ENCODE measurements at places on chromosomes 12 and 14.

- DNase-seq, result no peak
Observed at GRCh38 chr12:76878099-76878898, 520 bp downstream of the CSRP2 start.

- DNase-seq, result no peak
Observed at GRCh38 chr12:93059925-93060665, 131.0 kb upstream of the EEA1 start.

DNA sequence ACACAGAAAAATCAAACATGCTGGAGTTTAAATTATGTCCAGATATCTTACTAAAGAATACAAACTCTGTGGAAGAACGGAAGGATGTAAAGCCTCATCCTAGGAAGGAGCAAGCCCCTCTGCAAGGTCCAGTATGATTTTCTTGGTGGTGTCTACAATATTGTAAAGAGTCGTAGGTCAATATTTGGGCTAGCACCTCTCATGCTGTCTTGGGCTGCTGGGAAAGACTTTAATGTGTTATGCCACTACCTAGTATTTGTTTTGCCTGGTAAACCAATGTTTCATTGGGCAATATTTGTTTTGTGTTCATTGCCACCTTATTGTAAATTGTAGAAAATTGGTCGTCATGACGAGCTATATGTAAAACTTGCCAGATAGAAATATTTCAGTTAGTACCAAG is 26.6 kb downstream of the RESF1 start:
- no peak for DNase-seq

DNA sequence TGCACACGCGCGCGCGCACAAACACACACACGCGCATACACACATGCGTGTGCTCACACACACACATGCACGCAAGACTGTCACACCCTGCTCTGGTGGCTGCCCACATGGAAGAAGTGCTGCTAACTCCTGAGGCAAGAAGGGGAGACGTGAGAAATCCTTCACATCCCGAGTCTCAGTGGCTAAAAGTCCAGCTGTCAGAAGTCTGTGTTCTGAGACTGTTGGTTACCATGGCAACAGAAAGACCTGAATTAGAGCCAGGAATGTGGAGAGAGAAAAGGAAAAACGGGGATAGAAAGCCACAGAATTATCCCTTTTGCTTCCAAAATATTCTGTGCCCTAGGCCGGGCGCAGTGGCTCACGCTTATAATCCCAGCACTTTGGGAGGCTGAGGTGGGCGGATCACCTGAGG is 71.2 kb downstream of the PPFIBP1 start:
- no peak for DNase-seq

GRCh38 chr12:87870493-87871460 is 158.4 kb downstream of the C12orf50 start:
- DNase-seq, result no peak

DNA sequence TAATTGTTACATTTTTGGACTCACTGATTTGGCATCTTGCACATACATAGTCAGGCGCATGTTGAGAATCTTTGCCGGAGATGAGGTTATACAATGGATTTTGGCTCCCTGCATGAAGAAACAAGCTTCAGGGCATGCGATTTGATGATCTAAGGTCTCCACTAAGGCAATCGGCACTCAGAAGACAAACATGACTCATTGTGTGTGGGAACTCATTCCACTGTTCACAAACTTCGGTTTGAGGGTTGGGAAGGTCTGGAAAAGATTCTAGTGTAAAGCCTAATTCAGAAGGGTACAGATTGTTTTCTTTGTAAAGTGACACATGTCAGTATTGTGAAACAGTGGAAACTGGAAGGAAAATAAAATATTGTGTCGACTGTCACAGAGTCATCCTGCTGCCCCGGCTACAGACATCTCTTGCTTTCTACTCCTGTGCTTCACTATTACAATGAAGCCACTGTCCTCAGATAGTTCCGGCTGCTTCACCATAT is 192.6 kb upstream of the HMGA2 start:
- no peak for DNase-seq

DNA sequence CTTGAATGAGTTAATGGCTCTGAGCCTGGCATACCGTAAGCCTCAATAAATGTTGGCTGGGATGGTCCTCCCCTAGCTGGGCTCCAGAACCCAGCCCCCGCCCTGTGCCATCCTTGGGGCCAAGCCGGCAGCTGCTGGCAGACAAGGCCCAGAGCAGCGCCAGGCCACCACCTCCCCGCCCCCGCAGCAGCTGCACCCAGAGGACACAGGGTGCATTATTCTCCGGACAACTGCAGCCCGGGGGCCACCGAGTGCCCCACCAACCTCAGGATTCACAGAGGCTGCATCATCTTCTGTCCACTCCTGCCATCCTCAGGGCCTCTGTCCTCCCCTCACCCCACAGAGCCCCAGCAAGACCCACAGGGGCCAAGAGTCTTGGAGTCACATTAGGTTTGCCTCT is 92.7 kb downstream of the NCOR2 start:
- no peak for DNase-seq

- no peak for DNase-seq
Observed at GRCh38 chr12:116538076-116538591, 21.0 kb upstream of the MAP1LC3B2 start.

GRCh38 chr12:3966376-3966775 is 93.2 kb upstream of the PARP11 start:
- no peak for DNase-seq

- DNase-seq, result no peak
Observed at GRCh38 chr12:123270214-123271000, 1.2 kb downstream of the CDK2AP1 start.

GRCh38 chr14:96422992-96423391 is 31.1 kb downstream of the AK7 start:
- no peak for DNase-seq

DNA sequence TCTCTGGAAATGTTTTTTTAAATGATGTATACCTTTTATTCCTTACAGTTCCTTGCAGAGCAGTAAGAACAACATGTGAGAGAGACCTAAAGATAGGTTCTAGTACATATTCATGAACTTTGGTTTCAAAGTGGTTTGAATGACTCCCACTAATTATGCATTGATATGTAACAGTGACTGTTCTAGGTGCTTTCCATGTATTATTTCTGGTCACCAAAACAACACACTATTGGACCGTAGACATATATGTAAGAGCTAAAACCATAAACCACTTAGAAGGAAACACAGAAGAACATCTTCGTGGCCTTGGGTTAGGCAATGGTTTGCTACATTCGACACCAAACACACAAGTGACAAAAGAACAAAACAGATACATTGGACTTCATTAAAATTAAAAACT is 37.9 kb downstream of the SOX5 start:
- no peak for DNase-seq

- no peak for DNase-seq
Observed at GRCh38 chr14:20328705-20329104, 4.4 kb downstream of the CCNB1IP1 start.

GRCh38 chr14:24089890-24090289 is 4.2 kb upstream of the PCK2 start:
- no peak for DNase-seq

DNA sequence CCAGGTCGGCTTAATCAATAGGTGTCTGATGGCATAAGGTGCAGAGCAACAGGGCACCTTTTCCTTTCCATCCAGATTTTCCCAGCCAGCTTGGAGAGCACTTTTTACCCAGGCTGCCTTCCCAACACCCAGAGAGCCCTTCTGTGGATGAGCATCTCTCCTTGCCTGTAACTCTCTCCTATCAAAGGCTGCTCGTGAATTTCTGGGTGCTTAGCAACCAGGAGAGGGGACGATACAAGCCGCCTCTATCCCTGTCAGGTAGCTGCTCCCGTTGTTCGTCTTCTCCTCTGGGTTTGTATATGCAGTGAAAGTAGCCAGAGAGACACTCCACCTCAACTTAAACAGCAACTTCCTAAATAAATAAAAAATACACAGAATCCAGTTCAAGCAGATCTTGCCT is 124.2 kb downstream of the CACNA1C start:
- DNase-seq, result no peak

DNA sequence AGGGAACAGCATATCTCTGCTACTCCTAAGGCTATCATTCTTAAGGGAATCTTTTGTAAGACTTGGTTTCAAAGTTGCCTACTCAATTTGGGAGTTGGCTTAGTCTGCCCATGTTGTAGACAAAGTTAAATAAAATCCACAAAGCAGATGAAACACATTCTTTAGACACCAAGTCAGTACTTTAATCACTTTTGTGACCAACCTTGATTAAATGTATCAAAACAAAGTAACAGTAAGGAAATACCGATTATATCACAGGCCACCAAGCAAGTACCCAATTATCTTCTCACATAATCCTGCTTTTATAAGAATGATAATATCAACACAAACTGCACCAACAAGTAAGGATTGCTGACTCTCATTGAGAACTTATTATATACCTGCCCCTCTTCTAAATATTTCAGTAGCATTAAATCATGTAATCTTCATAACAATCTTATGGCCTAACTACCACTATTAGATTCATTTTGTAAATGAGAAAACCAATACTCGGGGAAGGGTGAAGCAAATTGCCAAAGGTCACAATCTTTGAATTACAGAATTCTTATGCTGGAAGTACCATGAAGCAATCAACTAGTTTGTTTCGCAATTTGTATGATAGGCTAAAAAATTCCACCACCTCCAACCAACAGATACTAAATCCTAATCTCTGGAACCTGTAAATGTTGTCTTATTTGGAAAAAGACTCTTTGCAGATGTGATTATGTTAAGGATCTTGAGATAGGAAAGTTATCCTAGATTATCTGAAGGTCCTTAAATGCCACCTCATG is 12.6 kb upstream of the DIO2 start:
- DNase-seq, result no peak

- no peak for DNase-seq
Observed at GRCh38 chr14:93688820-93689219, 99.5 kb downstream of the PRIMA1 start.

DNA sequence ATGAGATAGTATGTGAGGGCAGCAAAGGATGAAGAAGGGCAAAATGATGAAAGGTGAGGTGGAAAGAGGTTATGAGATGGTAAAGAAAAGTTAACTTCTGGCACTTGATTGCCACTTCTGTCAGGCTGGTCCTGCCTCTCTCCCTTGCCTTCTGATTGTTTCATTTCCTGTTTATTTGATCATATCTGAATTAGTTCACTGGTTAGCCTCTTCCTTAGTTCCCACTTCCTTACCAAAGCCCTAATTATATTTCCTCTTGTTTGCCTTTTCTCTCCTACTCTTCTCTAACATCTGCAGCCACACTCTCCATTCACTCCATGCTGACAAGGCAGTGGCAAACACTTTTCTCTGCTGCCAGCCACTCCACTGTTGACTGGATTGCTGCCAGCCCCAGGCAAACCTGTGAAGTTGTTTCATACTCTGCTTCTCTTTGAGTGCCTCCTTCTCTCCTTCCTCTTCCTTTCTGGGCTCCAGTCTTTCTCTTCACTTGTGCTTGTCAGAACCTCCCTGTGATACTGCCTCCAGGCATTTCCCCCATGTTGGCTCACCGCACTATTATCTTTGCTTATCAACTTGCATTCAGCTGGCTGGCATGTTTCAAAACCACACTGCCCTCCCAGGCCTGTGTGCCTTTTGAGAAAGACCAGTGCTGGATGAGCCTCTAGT is 8.1 kb downstream of the PNP start:
- DNase-seq, result no peak

DNA sequence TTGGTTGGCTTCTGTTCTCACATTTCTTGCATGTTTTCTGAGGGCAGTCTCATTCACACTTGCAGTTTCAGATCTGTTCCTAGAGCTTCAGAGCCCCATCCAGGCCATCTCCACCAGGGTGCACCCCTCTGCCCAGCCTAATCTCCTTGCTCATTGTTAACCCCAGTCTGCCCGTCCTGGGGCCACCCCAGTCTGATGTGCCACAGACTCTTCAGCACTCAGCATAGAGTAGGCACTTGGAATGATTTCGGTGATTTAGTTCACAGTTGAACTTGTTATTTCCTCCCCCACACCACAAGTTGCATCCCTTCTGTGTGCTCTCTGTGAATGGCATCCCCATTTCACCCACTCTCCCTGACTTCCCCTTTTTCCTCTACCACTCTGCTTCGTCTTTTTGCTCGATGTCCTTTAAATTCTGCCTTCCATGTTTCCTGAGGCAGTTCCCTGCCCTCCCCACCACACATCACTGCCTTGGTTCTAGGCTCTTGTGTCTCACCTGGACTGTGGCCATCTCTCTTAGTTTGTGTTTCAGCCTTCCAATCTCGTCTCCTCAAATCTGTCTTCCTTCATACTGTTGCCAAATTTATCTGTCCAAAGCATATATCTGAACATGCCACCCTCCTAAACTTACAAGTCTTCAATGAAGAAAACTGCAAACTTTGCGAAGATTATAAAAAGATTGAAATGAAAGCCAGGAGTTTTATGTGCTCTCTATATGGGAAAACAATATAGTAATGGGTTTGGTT is 41.5 kb downstream of the ANO6 start:
- DNase-seq, result no peak

- no peak for DNase-seq
Observed at GRCh38 chr12:80846952-80847351, 90.8 kb downstream of the LIN7A start.

- DNase-seq, result no peak
Observed at GRCh38 chr12:85603556-85603955, 232.7 kb downstream of the RASSF9 start.

GRCh38 chr12:94305130-94305957 is 154.3 kb downstream of the CEP83 start:
- no peak for DNase-seq

DNA sequence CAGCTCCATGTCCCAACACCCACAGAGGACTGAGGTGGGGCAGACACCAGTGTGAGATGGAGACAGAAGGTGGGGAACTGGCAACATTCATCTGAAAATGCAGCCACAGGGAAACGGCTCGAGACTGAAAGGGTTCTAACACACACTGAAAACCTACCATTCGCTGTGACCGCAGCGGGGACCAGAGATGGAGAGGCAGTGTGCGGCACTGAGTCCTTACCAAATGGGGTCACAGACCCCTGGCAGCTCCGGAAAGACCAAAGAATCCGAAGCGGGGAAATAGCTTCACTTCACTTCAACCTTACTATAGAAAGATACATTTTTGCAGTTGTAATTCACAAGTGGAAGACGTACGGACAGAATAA is 9.6 kb downstream of the BAG5 start:
- no peak for DNase-seq

DNA sequence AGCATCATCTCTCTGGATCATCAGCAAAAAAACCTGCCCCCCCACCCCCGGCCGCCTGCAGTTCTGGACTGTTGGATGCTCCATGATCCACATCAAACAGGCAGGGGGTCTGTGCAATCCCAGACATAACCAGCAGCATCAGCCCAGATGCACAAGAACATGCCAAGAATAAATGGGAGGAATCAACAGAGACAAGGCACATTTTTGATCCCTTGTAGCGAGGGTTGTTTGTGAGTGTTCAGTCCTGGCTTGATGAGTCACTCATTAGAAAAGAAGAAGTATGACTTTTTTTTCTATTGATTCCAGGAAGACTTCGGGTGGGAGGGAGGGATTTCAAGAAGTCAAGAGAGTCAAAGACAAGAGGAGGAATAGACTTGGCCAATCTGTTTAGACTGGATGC is 244.2 kb downstream of the KSR2 start:
- DNase-seq, result no peak

- DNase-seq, result no peak
Observed at GRCh38 chr12:89433634-89434033, 81.3 kb upstream of the DUSP6 start.

DNA sequence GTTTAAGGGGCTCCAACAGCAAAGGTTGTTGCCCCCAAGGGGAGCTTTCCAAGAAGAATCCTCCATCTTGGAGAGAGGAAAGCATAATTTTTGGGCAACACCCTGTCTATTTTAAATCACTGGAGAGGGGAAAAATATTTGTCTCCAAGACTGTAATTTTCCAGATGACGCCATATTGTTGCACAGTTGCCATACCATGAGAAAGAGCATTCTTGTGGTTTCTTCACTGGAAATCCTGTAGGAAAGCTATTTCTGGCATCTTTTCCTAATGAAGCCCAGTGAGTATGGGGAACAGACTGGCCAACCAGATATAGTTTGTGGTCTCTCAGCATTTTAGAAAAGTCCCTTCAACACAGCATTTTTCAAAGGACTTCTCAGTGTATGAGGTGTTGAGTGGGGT is 88.1 kb upstream of the MANSC4 start:
- no peak for DNase-seq

Data from T-helper 1 cell (primary cell).